Stimulated activated CD8-positive, alpha-beta memory T cell treated with anti-CD3 and anti-CD28 coated beads, Interleukin-12 subunit alpha, Interleukin-12 subunit beta, amount 100 ng/mL, for 1 hour (primary cell): ENCODE measurements at places on chromosomes 1 and 21.

GRCh38 chr1:165856606-165857005 is 29.2 kb downstream of the UCK2 start:
- DNase-seq = no peak

DNA sequence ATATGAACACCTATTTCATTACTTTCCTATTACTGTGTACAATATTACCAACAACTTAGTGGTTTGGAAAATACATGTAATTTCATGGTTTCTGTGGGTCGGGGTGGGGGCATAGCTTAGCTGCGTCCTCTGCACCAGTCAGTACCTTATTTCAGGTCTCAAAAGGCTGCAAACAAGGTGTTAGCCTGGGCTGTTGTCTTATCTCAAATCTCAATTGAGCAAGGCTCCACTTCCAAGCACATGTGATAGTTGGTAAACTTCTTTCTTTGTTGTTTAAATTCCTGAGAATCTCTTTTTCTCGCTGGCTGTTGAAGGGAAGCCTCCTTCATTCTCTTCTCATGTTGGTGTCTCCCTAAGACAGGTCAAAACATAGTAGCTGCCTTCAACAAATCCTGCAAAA is 485.4 kb downstream of the AMY1C start:
- DNase-seq = no peak

DNA sequence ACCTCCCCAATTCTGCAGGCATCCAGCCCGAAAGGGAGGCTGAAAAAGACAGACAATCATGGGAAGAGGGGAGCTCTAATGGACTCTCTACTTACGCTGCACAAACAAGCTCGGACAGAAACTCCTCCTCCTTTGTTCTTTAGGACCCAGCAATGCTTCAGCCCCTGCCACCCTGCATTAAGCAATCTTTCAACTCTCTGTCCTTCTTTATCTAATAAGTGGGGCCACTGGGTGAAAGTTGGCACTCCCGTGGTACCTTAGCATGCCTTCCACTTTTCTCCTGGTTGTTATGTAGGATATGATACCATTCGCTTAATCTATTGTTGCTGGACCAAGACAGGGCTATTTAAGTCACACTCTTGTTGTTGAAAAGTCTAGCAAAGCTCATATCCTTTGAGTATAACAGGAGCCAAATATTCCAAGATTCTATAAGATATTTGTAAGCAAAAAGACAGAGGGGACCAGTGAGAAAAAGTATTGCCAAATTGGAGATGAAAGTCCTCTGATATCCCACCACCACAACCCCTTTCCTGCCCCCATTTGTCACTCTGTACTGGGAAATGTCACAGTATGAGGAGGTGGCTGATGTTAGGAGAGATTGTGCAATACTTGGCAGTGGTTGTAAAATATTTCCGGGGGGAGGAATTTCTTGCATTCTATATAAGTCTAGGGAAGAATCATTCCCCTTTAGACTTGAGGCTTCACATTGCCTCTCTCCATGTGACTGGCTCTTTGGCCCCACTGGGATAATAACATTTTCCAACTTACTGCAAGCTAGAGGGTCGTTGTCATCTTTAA is 137.3 kb upstream of the GJB5 start:
- DNase-seq = no peak

- no peak for DNase-seq
Observed at GRCh38 chr1:202145068-202145743, 669 bp upstream of the ARL8A start.

DNA sequence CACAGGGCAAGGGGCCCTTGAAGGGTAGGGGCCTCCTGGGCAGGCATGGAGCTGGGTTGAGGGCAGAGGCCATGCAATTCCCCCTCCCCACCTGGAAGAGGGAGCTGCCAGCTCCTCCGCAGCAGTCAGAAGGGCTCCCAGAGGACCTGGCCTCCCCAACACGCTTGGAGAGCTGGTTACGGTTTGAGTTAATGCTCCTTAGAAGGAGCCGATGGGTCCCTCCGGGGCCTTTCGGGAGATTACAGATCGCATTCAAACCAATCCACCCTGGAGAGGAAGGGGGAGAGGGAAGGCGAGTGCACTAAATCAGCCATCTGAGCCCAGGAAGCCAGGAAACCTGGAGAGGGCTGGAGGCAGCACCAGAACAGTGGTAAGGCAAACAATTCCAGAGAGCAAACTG is 106.3 kb upstream of the CSF3R start:
- no peak for DNase-seq

GRCh38 chr1:8423269-8423691 is 105.4 kb downstream of the SLC45A1 start:
- DNase-seq = no peak

DNA sequence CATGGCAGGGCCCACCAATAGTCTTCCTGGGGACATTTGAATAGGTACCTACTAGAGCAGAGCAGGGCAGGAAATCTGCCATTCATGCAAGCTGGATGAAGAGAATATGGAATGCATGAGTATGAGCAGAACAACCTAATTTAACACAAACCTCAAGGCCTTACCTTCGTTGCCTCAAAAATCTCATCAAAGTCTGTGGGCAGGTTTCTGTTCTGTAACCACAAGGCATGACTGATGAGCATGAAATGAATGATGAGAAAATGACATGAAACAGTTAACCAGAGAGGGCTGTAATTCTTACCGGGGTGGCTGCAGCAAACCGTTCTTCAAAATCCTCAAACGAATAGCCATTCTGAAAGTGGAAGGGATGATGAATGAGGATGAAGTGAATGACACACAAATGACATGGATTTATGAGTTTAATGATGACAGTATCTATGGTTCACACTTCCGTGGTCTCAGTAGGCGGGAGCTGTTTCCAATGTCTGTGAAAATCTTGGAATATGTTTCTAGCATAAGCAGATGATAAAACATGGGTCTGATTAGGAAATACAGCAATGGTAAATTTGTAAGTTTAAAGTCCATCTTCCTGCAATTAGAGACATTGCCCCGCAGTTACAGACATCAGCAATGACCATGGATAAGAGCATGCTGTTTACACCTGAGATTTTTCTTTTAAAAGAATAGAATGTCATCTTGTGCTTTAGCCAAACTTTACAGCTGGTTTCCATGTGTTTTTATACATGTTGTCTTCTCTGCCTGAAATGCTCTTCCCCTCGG is 67.6 kb upstream of the C8B start:
- no peak for DNase-seq

DNA sequence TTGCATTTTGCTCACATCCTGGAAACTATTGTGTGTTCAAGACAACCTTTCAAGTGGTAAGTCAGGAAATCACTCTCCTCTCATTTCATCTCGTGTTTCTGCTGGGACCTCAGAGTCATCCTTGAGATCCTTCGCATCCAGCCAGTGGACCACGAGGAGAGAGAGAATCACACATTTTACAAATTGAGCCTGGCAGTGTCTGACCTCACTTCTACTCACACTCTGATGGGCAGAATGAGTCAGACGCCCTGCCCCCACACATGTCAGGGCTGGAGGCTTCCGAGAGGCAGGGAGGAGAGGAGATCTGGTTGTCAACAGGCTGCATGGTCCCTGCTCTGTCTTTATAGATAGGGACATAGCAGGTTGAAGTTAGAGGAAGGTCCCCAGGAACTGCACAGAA is 509.7 kb downstream of the AJAP1 start:
- no peak for DNase-seq

DNA sequence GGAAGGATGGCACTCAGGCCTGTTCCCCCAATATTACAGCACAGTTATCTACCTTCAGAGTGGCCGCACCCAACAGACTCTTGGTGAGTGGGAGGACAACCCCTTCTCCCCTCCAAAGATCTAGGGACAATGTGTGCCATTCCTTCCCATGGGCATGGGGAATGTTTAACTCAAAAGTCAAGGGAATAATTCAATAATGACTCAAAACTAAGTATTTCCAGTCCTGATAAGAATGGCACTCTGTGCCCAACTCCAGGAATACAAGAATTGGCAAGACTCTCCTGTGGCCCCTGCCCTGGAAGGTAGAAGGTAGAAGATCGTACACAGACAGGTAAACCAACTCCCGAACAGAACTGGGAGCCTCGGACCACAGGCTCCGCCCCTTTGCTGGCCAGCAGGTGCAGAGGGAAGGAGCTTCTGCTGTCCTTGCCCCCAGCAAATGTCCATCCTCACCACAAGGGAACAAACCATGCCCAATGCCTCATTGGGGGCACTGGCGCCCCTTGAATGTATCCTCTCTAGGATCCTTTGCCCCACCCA is 514.0 kb downstream of the NPHP4 start:
- no peak for DNase-seq

GRCh38 chr21:14699433-14700407 is 153.6 kb upstream of the SAMSN1 start:
- no peak for DNase-seq

- no peak for DNase-seq
Observed at GRCh38 chr1:210688512-210689234, 360.0 kb downstream of the HHAT start.

DNA sequence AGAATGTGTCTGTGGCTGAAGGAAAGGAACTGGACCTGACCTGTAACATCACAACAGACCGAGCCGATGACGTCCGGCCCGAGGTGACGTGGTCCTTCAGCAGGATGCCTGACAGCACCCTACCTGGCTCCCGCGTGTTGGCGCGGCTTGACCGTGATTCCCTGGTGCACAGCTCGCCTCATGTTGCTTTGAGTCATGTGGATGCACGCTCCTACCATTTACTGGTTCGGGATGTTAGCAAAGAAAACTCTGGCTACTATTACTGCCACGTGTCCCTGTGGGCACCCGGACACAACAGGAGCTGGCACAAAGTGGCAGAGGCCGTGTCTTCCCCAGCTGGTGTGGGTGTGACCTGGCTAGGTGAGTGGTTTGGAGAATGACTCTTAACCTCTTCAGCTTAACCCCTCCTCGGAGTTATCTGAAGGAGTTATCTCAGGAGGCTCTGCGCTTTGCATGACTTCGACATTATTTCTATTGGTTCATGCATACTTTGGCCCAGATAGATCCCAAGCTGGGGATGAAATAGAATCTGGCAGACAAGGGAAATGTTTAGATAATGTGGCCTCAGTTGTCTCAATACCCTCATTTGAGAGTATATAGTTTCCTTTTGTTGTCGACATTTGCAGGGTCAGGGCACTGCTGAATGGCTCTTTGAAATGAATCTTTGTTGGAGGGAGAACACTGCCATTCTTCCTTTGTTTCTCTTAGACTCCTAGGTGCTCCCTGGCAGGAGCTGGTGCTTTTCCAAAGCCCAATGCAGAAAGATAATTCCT is 39.7 kb downstream of the PTGFRN start:
- DNase-seq = no peak

DNA sequence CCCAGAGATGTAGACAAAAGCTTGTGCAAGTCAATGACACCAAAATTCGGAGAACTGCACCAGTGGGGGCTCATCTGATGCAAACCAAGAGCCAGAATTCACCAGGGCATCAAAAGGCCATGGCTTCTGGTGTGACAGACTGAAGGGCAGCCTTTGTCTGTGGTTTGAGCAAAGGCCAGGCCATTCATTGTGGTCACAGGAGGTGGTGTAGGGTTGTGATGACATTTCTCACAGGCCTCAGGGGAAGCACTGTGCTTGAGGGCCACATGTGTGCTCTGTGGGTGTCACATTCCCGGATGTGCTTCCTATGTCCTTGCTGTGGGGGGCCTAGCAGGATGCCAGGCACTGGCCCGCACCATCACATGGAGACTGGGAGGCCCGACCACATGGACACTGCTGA is 22.5 kb upstream of the KCNE1 start:
- no peak for DNase-seq

DNA sequence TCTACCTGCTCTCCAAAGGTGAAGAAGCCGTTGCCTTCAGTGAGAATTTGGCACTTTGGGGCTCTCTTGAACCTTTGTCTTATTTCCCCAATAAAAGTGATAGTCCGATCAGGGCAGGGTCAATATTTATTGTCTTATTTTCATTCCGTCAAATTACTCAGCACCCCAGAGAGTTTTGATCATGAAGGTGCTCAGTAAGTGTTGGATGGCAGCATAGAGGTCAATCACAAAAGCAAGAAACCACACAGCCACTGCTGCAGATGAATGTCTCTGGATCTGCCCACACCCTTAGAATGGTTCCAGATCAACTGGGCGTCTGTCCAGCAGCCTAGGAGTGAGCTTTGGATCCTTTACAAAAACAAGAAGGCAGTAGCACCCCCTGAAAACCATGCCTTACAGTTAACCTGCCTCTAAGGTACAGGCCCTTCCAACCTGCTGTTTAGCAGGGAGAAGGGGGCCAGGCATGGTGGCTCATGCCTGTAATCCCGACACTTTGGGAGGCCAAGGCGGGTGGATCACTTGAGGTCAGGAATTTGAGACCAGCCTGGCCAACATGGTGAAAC is 97.3 kb downstream of the PSMG1 start:
- DNase-seq = no peak

DNA sequence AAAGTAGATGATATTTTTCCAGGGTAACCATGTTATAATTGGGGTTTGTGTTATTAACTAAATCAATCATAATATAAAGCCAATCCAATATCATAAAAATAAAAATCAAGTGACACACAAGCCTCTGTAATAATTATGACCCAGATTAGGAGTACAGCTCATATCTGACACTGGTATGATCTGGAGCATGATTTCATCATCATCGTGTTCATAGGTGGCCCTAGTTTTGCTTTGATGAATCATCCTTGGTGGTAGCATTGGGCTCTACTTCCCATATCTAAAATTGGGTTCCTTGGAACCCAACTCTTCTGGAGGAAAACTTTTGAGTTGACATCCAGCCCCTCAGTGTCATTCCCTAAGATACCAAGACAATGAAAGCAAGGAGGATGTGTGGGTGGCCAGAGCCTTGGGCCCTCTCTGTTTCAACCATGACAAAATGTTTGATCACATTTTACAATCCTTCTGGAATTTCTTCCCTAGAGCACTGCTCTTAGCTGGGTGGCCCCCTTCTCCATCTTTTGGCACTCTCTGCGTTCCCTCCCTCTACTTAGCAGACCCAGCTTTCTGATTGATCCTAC is 37.0 kb upstream of the ENAH start:
- DNase-seq = no peak
